Mesendoderm (in vitro differentiated cells): ENCODE measurements at places on chromosomes 4 and X.

- peak; percentile 43 for DNase-seq
Observed at GRCh38 chrX:46642145-46642544, 68.6 kb downstream of the CHST7 start.

DNA sequence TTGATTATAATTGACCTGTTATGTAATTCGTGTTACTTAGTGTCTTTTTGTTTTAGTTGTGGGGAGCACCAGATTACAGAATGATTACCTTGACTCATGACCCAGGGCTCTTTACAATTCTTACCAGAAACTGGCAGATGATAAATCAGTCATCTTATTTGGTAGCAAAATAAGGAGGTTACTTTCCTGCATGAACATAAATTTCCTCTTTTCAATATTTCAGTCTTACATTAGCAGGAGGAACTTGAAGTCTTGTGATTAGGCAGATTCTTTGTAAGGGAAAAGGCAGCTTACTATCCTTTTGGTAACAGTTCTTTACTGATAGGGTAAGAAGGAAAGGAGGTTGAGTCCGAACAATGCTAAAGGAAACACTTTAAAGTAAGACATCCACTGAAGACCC is 26.0 kb upstream of the SLC25A5 start:
- no peak for DNase-seq

- DNase-seq, result no peak
Observed at GRCh38 chr4:41935652-41936021, 408 bp downstream of the TMEM33 start.

GRCh38 chrX:13664020-13664419 is 11.1 kb downstream of the TCEANC start:
- DNase-seq, result no peak

GRCh38 chrX:100802843-100803242 is 17.3 kb upstream of the CSTF2 start:
- DNase-seq, result no peak

GRCh38 chr4:13704761-13705160 is 77.2 kb upstream of the BOD1L1 start:
- DNase-seq, result no peak

GRCh38 chr4:165379678-165380064 is 863 bp downstream of the CPE start:
- peak; percentile 89 for DNase-seq

GRCh38 chr4:152727784-152728183 is 48.0 kb upstream of the TMEM154 start:
- DNase-seq, result peak; percentile 37

- DNase-seq, result no peak
Observed at GRCh38 chr4:139587446-139587845, 31.4 kb upstream of the SETD7 start.

DNA sequence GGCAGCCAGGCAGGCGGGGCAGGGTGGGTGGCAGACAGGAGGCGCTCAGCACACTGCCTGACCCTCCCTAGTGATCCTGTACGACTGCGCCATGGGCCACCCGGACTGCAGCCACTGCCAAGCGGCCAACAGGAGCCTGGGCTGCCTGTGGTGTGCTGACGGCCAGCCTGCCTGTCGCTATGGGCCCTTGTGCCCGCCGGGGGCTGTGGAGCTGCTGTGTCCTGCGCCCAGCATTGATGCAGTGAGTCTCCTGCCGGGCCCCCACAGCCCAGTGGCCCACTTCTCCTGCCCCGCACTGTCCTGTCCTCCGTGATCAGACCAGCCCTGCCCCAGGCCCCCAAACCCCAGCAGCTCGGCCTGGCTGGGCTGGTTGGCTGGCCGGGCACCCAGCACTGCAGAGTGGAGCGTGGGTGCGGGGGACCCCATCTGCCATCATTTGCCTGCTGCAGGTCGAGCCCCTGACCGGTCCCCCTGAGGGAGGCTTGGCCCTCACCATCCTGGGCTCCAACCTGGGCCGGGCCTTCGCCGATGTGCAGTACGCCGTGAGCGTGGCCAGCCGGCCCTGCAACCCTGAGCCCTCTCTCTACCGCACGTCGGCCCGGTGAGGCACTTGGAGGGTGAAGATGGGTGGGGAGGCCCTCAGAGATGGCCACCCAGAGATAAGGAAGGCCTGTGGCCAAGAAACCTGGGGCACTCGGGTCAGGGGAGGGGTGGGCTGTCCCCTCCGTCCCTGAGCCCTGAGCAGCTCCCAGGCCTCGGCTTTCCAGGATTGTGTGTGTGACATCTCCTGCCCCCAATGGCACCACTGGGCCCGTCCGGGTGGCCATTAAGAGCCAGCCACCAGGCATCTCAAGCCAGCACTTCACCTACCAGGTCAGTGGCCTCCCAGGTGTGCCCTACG is 7.6 kb downstream of the PLXNB3 start:
- no peak for DNase-seq

- DNase-seq, result no peak
Observed at GRCh38 chrX:146887020-146887419, 72.5 kb upstream of the CXorf51A start.

- DNase-seq, result peak; percentile 0
Observed at GRCh38 chrX:63784346-63784901, 590 bp downstream of the ARHGEF9 start.

DNA sequence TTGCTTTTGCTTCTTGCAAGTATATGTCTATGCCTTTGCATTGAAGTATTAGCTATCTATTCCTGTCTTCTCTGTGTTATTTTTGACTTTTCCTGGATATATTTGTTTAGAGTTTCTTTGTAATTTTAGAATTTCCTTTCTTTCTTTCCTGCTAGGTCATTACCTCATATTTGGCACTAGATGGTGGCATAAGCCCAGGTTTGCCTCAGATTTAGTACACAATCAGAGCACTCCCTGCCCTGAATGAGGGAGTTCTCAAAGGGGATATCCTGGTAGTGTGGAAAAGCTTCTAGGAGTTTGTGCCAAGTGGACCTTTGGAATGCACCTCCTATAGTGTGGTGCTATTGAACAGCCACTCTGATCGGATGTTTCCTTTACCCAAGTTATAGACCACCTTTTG is 181.6 kb downstream of the UGT8 start:
- DNase-seq, result peak; percentile 79

- no peak for DNase-seq
Observed at GRCh38 chr4:183078634-183079033, 20.4 kb upstream of the WWC2 start.

GRCh38 chrX:51598899-51599298 is 19.8 kb downstream of the CENPVL3 start:
- no peak for DNase-seq

- DNase-seq, result peak; percentile 65
Observed at GRCh38 chr4:168586926-168587325, 90.1 kb downstream of the PALLD start.

- DNase-seq, result no peak
Observed at GRCh38 chr4:19386786-19387185, 864.9 kb upstream of the SLIT2 start.

- no peak for DNase-seq
Observed at GRCh38 chrX:98523026-98523425, 1639.3 kb downstream of the RPA4 start.

DNA sequence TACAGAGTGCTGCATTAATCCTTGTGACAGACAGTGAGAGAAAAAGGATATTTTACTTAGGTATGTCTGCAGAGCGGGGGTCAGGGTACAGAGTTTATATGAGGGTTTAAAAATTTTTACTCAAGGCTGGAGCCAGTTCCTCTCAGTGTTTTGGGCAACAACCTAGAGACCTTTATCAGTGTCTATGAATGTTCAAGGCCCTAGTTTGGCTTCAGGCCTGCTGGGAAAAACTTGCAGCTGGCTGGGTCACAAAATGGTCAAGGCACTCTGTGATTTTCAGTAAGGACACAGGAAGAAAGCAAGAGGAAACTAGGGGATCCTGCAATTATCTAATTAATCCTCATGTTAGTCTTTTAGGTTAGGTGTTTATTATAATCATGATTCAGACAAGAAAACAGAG is 10.8 kb upstream of the C4orf54 start:
- DNase-seq, result no peak

DNA sequence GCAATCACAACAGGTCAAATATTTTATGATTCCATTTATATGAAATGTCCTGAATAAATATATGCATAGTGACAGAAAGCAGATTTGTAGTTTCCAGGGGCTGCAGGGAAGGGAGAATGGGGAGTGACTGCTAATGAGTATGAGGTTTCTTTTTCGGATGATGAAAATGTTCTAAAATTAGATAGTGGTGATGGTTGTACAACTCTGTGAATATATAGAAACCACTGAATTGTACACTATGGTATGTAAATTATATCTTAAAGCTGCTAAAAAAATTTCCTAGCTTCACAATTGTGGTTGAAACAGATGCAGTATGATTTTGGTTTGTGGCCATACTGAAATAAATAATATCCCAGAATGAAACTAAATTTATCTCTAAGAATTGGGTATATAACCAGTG is 12.9 kb upstream of the IL2 start:
- DNase-seq, result no peak

GRCh38 chr4:34289962-34290361 is 1954.4 kb downstream of the ARAP2 start:
- no peak for DNase-seq

- peak; percentile 65 for DNase-seq
Observed at GRCh38 chrX:38138157-38138891, 82.3 kb downstream of the SRPX start.

- DNase-seq, result no peak
Observed at GRCh38 chr4:185761352-185762235, 50.4 kb downstream of the SORBS2 start.

- no peak for DNase-seq
Observed at GRCh38 chrX:118239178-118239870, 106.6 kb upstream of the WDR44 start.

- peak; percentile 56 for DNase-seq
Observed at GRCh38 chr4:170589597-170590191, 499.9 kb upstream of the AADAT start.

GRCh38 chrX:2690856-2691542 is at the start of gene CD99:
CD99 (plus strand) TSS chrX:2691295; CDS start chrX:2691361, 66 bp downstream.
- peak; percentile 90 for DNase-seq

- DNase-seq, result no peak
Observed at GRCh38 chrX:84830836-84831235, 172.8 kb upstream of the APOOL start.

- DNase-seq, result no peak
Observed at GRCh38 chr4:925171-925570, 6.9 kb downstream of the GAK start.

DNA sequence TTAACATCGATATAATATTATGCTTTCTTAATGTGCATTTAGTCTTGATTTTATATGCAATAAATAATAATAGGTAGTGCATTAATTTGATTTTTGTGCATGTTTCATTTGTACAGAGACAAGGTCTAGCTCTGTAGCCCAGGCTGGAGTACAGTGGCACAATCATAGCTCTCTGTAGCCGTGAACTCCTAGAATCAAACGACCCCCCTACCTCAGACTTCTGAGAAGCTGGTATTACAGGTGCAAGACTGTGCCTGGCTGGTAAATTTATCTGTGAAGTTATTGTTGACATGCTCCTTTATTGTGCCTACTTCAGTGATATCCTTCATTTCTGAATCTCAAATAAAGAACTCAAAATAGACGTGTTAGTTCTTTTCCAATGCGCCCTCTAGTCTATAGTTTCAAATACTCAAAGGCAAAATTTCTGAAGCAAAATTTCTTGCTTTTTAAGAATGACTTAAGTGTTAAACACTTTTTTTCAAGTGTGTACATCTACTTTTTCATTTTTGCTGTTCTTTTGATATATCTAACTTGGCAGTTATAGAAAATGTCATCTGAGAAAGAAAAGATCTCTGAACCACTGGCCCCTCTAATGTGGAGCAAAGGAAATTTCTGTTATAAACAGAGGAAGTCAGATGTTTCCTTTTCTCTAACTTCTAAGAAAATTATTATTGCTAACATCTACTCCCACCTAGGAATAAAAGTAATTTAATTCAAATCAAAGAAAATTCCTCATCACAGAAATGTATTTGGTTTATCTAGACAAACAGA is 28.3 kb upstream of the GUCY1A1 start:
- no peak for DNase-seq

DNA sequence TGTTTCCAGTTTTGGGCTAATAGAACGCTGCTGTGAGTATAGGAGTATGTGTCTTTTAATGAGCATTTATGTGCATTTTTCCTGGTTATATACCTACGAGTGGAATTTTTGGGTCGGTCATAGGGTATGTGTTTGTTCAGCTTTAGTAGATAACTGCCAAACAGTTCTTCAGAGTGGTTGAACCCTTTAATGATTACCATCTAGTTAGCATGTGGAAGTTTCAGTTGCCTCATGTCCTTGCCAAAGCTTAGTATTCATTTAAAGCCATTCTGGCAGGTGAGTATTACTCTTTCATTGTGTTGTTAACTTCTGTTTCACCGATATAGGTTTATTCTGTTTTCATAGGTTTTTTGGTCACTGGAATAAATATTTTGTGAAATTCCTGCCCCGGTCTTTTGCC is 229.1 kb downstream of the ARHGAP10 start:
- DNase-seq, result no peak

DNA sequence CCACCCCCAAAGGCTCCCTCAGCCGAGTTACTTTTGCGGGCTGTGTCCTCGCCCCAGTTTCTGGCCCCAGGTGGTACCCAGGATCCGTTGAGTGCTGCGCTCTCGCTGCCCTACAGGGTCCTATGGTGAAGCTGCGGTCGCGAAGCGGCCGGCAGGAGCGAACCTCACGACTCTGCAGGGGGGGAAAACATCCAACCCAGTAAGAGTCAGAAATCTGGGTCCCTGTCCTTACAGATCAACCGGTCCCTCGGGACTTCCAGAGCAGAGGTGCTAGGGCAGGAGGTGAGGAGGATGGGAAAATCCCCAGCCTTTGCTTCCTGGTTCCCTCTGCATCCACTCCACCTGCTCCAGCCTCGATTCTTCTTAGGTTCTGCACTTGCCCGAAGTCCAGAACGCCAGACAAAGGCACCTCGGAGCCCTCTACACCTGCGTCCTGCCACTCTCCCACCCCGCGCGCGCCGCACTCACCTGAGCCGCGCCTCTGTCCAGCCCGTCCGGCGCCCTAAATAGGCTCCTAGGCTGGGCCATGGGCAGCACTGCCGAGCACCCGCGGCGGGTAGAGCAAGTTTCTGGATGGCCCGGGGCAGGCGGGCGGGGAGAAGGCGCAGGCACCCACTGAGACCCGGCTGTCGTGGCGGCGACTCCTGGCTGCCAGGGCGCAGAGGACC is at the start of gene HS3ST1:
Gene HS3ST1, minus strand, starts transcription at position 664 of the 668 bp plus-strand sequence. CDS start 28,889 bp downstream, outside the sequence.
- peak; percentile 41 for DNase-seq

DNA sequence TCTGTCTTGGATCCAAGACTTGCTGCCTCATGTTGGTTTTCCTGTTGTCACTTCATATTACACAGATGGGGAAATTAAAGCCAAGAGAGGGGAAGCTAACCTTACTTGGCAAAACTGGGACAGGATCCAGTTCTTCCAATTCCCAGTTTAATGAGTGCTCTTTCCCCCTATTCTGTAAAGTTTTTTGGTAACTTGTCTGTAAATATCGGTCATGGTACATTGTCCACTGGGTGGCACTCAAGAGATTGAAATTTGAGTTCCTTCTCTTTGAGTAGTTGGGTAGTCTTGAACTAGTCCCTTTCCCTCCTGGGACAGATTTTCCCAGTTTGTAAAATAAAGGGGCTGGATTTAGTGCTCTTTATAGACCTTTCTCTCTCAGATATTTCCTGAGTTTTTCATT is 12.4 kb upstream of the EOLA2 start:
- peak; percentile 28 for DNase-seq

- DNase-seq, result peak; percentile 41
Observed at GRCh38 chrX:130566028-130566683, 164.4 kb downstream of the RBMX2 start.
